NCI-H2227 treated with DMSO at 0.1 percent for 48 hours (cell line): ENCODE measurements at places on chromosomes 2 and 18.

DNA sequence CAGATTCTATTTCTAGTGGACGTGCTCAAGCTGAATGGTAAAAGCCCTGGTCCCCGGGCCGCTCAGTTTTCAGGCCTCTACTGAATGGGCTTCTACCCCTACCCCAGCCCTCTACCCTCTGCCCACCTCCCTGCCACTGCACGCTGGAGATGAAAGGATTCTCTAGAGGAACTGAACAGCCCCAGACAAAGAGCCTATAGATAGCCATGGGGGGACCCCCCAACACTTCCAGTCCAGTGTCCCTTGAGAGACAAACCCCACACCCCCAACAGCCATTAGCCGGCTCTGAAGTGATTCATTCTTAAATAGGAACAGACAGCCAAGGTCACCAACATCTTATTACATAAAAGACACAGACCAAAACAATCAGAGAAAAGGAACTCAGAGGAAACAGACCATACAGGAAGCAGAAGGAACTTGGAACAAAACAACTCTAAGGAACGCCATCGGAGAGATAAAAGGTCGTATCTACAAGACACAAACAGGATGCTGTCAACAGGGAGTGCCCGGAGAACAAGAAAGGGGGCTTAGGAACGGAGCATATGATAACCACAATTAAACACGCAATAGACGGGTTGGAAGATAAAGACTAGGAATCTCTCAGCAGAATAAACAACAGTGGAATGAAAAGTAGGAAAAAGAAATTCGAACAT is 23.5 kb downstream of the TMEM37 start:
- DNase-seq = no peak

DNA sequence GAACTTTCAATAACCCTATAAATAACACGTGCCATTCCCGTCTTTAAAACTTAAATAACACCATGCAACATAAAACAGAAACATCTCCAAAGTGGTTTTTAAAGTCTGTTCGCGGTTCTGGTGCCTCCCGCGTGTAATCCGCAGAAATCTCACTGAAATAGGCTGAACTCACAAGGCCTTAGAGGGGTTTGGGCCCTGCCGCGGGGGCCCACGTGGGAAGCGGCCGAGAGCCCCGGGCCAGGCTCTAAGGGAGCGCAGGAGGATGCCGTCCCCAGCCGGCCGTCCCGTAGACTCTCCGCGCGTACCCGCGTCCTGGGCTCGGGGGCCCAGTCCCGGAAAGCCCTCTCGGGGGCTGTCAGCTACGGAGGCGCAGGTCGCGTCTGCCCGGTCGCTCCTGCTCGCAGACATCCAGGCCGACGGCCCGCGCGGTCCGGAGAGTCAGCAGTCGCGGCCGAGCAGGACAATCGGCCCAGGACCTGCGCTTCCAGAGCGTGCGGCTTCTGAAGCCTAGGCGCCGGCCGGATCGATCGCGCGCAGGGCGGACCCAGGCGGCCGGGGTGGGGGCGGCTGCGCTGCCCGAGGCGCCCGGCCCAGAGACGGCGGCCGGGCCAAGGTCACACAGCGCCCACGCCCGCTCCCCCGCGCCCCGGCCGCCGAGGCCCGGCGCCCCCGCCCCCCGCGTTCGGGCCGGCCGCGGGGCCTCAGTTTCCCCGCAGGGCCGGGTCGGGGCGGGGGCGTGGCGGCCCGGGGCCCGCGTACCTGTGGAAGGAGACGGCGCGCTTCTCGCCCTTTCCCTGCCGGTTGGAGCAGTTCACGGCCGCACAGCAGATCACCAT is 558 bp downstream of the THAP4 start:
- no peak for DNase-seq

- DNase-seq = no peak
These were observed 126.3 kb upstream of the OSR1 start for GRCh38 chr2:19484736-19485135.

DNA sequence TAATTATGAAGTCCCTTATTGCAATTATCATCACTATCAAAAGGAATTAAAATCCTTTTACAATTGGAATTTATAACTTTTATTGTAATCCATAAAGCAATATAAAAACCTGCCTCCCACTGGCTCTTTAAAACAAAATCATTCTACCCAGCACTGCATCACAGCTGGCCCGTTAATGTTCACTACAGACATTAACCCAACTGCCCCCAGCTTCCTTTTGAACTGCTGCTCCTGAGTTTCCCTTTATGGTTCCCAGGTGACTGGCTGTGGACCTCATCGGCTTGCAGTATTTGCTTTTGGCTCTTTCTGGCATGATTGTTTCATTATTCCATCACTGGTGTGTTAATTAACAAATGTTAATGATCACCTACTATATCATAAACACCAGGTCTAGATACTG is 535.6 kb downstream of the THSD7B start:
- no peak for DNase-seq

DNA sequence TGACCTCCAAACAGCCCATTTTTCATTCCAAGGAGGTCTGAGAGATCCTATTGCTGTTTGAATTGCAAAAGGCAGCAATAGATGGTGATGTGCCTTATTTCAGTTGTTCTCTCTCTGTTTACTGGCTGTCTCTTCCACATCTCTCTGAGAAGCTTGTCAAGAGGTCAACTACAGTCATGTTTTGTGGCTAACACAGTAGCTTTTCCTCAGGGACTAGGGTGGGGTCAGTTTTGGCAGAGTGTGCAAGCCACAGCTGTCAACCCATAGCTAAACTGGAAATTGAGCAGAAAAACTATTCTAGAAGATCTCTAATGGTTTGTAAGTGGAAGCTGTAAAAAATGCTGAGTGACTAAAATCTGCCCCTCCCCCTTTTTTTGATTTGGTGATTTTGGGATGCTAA is 67.1 kb downstream of the DIS3L2 start:
- no peak for DNase-seq

DNA sequence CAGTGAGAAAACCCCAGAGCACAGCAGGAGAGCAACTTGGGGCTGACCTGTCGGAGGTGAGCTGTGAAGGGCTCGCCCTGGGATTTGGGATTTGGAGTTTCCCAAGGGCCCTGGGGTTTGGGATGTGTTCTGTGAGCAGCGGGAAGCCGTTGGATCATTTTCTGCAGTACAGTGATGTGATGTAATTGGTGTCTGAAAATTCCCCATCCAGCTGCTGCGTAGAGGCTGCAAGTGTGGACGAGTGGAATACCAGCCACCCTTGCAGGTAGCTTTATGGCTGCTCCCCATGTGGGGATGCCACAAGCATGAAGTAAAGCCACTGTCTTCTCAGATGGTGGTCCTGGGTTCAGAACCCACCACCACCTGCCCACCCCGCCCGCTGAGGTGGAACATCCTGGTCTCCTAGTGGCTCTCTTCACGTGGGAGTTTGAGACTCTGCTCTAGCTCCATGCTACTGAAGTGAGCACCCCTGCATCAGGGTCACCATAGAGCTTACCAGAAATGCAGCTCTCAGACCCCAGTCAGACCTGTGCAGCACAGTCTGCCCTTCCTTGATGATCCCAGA is 15.0 kb downstream of the IMPA2 start:
- no peak for DNase-seq

- no peak for DNase-seq
These were observed 30.7 kb downstream of the ATP8B1 start for GRCh38 chr18:57772387-57772799.

GRCh38 chr2:105725388-105725787 is 19.3 kb upstream of the NCK2 start:
- DNase-seq = no peak

- no peak for DNase-seq
These were observed 3.2 kb upstream of the LIMS2 start for GRCh38 chr2:127678531-127678930.

GRCh38 chr2:83081826-83082690 is 1377.0 kb downstream of the SUCLG1 start:
- DNase-seq = peak; percentile 96

- DNase-seq = peak; percentile 59
These were observed 1.3 kb downstream of the HDAC4 start for GRCh38 chr2:239399433-239399920.

- no peak for DNase-seq
These were observed 113.9 kb upstream of the CCDC68 start for GRCh38 chr18:55073116-55073515.

DNA sequence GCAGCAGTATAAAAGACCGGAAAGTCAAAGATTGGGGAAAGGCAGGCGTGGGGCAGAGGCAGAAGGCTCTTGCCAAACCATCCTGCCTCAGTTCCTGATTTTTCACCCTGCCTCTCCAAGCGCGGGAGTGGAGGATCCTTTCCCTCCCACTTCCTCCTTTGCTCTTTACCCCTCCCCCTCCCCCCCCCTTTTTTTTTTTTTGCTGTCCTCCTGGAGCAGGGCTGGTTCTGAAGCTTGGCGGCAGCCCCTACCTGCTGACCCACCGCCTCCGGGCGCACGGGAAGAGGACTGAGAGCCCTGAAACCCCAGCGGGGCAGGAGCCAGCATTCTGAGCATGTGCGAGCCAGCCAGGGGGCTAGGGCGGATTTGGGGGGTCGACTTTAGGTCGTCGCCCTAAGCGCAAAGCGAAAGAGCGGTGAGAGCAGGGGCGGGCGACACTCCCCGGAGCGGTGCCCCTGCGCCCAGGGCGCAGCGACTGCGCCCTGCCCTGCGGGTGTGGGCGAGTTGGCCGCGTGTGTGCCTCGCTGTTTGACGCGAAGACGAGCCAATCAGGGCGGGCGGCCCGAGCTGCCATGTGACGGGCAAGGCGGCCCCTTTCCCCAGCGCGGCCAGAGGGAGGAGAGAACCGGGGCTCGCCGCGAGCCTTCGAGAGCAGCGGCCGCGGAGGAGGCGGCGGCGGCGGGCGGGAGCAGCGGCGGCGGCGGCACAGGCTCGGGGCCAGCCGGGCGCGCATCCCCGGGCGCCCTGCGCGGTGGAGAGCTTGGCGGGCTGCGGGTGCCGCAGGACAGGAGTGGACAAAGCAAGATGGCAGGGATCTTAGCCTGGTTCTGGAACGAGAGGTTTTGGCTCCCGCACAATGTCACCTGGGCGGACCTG is at the start of gene CERS6:
Gene CERS6, plus strand, starts transcription at position 628 of the 876 bp plus-strand sequence. Its CDS starts 177 bp downstream, at position 805.
- peak; percentile 91 for DNase-seq
